Renal cortex interstitium (tissue), 15 donors: ENCODE measurements at places on chromosomes 12 and 14. TPM values are rescaled to one million over a fixed set of nuclear protein-coding genes. Genes with fewer than 3 reads are reported as not detected.

DNA sequence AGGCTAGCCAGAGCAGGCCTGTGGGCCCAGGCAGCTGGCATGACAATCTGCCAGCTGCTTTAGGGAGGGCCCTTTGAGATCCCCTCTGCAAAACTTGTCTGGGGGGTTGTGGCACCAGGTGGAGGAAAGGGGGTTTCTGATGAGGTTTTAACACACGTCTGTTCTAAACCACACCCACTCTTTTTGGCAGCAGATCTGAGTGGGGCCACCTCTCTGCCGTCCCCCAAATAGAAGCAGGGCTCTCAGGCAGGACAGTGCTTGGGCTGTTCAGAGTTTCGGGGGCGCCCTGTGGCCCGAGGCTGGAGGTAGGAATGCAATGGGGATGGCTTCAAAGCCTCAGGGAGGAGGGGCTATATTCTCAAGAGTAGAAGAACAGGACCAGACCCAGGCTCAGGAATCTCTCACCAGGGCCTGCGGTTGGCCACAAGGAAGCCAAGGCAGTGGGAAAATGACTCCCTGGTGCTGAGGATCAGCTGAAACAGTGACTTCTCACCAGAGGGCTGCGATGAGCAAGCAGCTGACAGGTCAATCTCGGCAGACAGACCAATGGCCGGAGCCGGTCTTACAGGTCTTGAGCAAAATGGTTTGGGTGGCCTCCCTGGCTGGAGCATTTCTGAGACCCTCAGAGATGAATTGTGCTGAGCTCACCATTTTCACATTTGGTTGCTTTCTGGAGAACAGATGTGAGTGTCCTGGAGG, 1.5 kb upstream of the KRT5 start:
- DNase-seq: no peak

DNA sequence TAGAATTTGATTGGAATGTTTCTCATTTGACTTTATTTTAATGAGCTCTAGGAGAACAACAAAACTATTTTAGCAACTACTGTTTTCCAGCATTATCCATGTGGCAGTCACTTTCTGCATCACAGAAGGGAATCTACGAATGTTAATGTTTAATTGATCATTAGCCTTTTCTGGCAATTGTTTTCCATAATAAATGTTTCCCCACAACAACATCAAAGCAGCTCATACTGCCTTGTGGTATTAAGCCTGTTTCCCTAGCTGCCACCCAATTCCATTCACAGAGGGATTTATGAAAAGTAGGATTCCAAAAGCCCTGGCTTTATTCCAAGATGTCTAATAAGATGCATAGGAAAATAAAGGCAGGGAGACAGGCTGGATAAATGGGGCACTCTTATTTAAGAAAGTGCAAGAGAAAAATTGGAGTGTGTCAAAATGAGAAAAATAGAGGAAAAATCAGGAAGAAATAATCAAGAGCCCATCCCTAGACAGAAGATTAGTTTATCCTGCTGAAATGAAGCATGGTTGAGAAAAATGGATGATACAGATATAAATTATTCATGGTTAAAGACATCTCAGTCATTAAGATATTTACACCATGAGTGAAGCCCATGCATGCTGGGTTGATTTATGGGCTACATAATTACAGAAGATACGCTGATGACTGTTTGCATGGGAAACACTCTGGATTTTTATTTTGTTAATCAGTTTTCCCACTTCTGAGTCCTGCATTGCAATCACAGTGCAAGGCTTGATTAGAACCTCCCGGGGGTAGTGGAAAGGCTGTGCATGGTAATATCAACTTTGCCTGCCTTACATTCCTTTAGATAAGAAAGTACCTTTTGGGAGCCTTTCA, 180.3 kb downstream of the HELB start:
- DNase-seq: no peak

DNA sequence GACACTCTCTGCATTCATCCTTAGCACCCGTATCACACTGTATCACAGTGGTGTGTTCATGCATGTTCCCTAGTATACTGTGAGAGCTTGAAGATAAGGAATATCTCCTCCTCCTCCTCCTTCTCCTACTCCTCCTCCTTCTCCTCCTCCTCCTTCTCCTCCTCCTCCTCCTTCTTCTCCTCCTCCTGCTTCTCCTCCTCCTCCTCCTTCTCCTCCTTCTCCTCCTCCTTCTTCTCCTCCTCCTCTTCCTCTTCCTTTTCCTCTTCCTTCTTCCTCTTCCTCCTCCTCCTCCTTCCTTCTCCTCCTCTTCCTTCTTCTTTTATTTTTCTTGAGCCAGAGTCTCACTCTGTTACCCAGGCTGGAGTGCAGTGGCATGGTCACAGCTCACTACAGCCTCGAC, 27.1 kb downstream of the DAO start:
- no peak for DNase-seq

DNA sequence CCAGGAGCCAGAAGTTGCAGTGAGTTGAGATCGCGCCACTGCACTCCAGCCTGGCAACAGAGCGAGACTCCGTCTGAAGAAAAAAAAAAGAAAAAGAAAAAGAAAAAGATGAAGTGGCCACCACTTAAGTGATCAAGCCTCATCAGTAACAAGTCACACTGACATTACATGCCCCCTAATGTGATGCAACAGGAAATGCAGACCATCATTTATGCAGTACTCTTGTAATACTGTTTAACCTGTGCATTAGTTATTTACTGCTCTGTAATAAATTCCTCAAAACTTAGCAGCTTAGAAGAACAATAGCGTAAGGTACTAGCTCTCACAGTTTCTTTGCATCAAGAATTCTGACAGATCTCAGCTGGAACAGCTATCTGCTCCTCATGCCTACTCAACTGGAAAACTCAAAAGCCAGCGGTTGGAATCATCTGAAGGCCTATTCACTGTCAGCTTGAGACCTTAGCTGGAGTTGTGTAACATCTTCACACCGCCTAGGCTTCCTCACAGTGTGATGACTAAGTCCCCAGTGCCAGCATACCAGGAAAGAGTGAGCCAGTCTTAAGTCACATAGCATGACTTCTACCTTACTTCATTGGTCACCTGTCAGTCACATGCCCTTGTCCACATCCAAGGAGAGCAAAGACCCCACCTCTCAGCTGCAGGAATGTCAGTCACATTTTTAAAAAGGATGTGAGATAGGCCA, 31.5 kb downstream of the EPS8 start:
- DNase-seq: no peak

- no peak for DNase-seq
Observed at GRCh38 chr12:63308671-63309070, 157.7 kb upstream of the AVPR1A start.

DAO gene
- polyA plus RNA-seq: 0.92 TPM

CCDC177 gene
- polyA plus RNA-seq: 0.11 TPM

ADAMTS20 gene
- 0.81 TPM for polyA plus RNA-seq
